Naive B cell (primary cell): ENCODE measurements at places on chromosomes 3 and 15. TPM values are rescaled to one million over a fixed set of nuclear protein-coding genes. Genes with fewer than 3 reads are reported as not detected.

The IL16 gene
- 218 TPM for polyA plus RNA-seq

The SPRED1 gene
- 1.0 TPM for polyA plus RNA-seq

The ATP13A5 gene
- polyA plus RNA-seq, result not detected

The EFL1 gene
- 43.0 TPM for polyA plus RNA-seq

The CKMT1B gene
- not detected for polyA plus RNA-seq

The RTP3 gene
- polyA plus RNA-seq, result not detected

The COLQ gene
- not detected for polyA plus RNA-seq

The SLC7A14 gene
- not detected for polyA plus RNA-seq

The TMEM62 gene
- polyA plus RNA-seq, result 27.7 TPM
